ENCODE measurements at places on chromosomes 5 and 9. TPM values are rescaled to one million over a fixed set of nuclear protein-coding genes. Genes with fewer than 3 reads are reported as not detected.

The SLC12A7 gene
- 29.9 TPM for total RNA-seq

The TBC1D13 gene
- 21.6 TPM for total RNA-seq

The TAF11L5 gene
- not detected for total RNA-seq

The SOX30 gene
- 0.41 TPM for total RNA-seq

The GOLGA2 gene
- total RNA-seq: 58.8 TPM
